ENCODE measurements at places on chromosomes 6 and 20.

- no peak for DNase-seq
These were observed 55.6 kb upstream of the BEND6 start for GRCh38 chr6:56899311-56899710.

DNA sequence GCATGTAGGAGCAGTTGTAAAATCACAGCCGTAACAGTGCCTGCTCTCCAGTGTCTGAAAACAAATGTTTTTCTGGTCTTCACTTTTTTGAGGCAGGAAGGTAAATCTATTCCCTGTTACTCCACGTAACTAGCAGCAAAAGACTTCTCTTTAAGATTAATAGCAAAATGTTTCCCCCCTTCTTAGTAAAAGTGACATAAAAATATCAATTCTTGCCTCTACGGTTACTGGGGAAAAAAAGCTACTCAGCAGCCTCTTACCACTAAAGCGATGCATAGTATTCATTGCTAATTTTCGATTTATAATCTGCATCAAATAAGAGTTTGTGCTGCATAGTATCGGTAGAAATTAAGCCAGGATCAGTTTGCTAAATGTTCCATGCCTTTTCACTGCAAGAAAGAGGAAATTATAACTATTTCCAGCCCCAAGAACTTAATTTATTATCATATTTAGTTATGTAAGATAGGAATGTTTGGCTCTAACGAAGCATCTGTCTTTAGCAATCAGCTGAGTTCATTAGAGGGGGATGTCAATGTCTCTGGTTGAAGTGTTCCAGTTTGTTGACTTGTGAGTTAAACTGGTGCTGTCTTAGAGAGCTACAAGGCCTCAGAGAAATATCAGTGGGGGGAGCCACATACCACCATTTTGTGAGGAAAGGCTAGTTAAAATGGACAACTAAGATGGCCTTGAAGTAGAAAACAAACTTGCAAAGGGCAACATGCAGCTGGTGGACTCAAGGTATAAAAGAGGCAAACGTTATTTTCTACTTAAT is 617 bp upstream of the TSPYL1 start:
- DNase-seq = no peak

DNA sequence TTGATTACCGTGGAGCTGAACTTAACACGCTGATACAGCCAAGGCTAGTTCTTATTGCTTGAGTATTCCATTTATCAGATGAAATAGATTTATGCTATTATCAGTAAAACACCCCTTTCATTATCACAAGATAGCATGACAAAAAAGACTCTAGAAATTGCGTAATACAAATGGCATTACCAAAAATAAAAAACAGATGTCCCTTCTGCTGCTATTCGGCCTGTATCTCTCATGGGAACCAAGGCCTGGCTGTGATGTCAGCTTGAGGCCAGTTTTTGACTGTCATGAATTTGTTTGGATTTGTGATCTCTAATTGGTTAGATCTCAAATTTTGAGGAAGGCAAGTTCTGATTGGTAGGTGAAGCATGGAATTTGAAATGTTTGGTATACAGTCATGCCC is 25.2 kb downstream of the MEI4 start:
- DNase-seq = no peak

DNA sequence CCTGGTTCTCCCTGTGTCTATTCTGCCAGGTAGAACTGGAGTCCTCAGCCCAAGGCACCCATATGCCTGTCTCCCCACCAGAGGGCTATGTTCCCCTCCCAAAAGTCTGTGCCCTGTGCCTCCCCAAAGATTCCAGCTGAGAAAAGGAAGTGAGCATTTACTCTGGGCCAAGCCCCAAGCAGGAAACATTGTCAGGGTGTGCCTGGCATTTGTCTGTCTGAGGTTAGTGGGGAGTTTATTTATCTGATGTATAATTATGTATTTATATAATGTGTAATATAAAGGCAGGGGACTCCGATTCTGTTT is 5.6 kb downstream of the GDF5 start:
- no peak for DNase-seq

DNA sequence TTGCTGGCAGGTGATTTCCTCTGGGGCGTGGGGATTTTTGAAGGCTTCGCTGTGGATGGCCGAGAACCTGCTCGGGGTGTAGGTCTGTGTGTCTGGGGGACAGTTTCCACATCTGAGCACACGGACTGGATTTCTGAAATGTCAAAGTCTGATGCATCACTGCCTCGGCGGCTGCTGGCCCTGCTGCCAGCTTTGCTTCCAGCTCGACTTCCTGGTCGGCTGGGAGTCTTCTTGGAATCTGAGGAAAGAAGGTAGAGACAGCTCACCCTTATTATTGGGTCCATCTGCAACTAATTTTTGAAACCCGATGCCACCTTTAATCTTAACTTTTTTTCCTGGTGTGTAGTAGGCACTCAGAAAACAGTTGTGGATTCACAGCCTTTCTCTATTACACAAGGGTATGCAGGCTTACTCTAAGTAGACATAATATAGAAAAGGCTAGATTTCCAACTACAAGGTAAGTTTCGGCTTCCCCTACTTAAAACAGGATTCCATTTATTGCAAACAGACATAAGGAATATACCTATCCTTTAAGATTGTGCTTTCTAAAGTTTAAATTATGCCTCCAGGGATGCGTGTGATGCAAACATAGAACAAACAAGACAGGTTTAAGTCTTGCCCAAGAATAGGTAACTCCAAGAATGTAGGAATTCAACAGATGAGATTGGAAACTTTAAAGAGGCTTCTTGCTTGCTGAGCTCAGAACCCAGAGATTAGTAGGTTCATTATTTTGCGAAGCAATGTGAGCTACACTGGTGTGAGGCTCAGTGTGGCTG is 183.5 kb downstream of the DST start:
- DNase-seq = no peak

DNA sequence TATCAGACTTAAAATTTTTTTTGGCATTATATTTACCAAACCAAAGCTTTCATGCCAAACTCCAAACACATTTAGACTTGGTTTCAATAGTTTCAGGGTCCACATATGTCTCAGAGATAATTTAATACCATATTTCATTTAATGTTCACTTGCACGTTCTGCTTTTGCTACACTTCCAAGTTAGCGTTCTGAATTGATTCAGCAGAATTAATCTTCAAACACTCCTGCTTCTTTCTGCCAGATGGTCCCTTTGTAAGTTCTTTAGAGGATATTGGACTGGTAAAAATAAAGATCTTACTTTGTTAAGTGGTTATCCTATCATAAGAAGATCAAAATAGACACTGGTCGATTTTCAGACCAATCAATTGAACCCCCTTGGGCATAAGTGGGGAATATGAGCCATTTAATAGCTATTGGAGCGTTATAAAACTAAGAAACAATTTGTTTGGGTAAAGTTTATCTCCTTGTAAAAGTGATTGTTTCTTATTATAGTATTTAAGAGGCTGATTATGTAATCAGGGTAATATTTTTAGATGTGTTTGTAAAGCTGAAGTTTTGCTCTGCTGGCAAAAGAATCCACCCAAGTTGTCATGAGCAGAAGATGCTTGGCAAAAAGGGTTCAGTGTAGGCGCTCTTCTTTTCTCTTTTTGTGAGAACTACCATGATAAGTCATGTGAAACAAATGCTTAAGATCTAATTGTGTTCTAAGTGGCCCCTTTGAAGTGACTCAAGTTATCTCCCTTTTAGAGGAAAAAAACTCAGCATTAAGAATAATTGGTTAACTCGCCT is 92.2 kb downstream of the MCHR2 start:
- DNase-seq = no peak

GRCh38 chr6:47741807-47742206 is 40.0 kb upstream of the OPN5 start:
- no peak for DNase-seq

DNA sequence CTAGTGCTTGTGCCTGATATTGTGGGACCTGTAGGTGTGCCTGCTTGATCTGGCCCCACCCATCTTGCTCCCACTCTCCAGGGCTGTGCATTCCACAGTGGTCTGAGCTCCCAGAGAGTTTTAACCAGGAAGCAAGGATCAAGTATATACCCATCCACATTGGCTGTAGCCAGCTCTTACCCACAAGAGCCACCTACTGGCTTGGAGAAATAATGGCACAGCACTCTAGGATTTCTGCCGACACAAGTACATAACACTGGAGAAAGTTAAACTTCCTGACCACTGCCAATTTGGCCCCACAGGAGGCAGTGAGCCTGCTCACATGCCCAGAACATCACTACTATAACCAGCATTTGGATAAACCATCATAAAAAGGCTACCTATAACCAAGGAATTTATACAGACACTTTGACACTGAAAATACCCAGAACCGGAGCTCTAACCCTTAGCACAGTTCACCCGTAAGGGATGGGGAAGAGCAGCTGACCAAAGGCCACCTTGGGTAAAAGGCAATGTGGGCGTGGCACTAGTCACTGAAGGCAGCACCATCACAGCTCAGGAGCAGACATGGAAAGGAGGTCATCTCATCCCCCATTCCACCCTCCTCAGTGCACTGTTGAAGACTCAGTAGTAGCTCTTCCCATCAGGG is 440.4 kb downstream of the BTBD3 start:
- DNase-seq = no peak
